ENCODE measurements at places on chromosomes 1 and 21.

- DNase-seq, result no peak
Measured at GRCh38 chr1:64579767-64580166, 109.8 kb downstream of the CACHD1 start.

DNA sequence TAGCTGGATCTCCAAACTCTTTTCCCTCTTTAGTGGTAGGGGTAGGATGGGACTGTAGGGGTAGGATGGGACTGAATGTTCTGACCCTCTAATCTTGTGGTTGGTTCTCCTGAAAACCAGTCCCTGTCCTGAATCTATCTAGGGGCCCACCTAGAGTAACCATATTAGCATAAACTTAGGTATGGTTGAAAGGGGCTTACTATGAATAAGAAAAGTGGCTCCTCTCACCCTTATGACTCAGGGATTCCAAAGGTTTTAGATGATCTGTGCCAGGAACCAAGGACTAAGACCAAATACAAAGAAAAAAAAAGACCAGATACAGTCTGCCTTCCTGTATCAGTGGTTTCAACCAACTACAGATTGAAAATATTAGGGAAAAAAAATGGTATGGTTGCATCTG is 28.9 kb downstream of the RNF2 start:
- no peak for DNase-seq

DNA sequence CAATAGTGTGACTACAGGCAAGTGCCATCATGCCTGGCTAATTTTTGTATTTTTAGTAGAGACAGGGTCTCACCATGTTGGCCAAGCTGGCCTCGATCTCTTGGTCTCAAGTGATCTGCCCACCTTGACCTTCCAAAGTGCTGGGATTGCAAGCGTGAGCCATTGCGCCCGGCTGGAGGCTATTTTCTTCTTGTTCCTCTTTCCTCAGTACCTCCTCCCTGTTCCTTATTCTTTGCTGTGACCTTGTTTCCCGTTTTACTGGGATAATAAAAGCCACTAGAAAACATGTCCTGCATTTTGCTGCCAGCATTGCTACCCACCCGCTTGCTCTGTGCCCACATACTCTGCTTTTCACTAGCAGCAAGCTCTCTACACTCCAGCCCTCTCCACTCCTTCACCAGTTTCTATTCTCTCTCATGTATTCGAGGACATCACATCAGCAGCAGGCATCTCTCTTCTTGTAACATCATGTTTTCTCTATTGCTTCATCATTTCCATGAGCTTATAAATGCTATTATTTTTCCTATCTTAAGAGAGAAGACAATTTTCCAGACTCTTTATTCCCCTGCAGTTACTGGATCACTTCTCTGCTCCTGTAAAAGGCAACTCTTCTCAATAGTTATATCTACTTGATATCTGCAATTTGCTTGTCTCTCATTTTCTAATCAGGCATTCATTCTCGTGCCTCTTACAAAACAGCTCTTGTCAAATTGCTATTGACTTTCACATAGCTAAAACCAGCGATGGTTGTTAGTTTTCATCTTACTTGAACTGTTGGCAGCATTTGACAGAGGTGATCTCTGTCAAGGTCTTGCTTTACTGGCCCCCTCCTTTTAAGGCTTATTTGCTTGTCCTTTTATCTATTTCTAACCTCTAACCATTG is 34.5 kb upstream of the C21orf91 start:
- DNase-seq, result no peak

GRCh38 chr1:17877316-17877715 is 122.2 kb downstream of the ACTL8 start:
- DNase-seq, result no peak

DNA sequence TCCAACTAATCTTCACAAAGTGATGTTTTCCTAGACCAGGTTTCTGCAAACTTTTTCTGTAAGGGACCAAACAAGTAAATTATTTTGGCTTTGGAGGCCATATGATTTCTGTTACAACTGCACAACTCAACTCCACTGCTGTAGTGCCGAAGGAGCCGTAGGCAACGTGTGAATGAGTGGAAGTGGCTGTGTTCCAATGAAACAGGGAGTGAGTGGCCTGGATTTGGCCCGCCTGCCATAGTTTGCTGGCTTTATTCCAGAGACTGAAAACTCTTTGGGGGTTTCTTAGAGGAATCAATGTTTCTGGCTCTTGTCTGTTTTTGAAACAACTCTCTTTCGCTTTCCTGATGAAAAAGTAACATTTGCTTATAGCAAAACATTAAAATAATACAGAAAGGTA is 12.6 kb upstream of the ACTL8 start:
- DNase-seq, result peak; percentile 33

All from adipocyte (in vitro differentiated cells).